ENCODE measurements at places on chromosomes 11 and 22. TPM values are rescaled to one million over a fixed set of nuclear protein-coding genes. Genes with fewer than 3 reads are reported as not detected.

SERPINH1 gene
- total RNA-seq, result 589 TPM

BCL2L13 gene
- total RNA-seq, result 47.7 TPM

RAB38 gene
- total RNA-seq, result 10.1 TPM

ZNRF3 gene
- total RNA-seq, result 12.0 TPM

SLC25A18 gene
- total RNA-seq, result 0.88 TPM

MS4A1 gene
- total RNA-seq, result not detected

TSSK2 gene
- total RNA-seq, result not detected

HBB gene
- not detected for total RNA-seq

CRYBA4 gene
- total RNA-seq, result 1.6 TPM

SLN gene
- total RNA-seq, result not detected

PATE4 gene
- total RNA-seq, result not detected

BATF2 gene
- total RNA-seq, result not detected

THRSP gene
- not detected for total RNA-seq

PRR33 gene
- not detected for total RNA-seq

GSTT2B gene
- total RNA-seq, result 0.19 TPM

PKP3 gene
- 8.5 TPM for total RNA-seq

TRPM5 gene
- 0.34 TPM for total RNA-seq

SCN3B gene
- not detected for total RNA-seq

SHANK2 gene
- 8.1 TPM for total RNA-seq

CCDC34 gene
- total RNA-seq, result 15.6 TPM

TM7SF2 gene
- 36.1 TPM for total RNA-seq

VWCE gene
- total RNA-seq, result 5.1 TPM

EXPH5 gene
- total RNA-seq, result 0.84 TPM
